Activated T-cell treated with anti-CD3 and anti-CD28 coated beads, Interleukin-2, amount 50 U/mL, for 4 hours (primary cell): ENCODE measurements at places on chromosomes 4 and X. TPM values are rescaled to one million over a fixed set of nuclear protein-coding genes. Genes with fewer than 3 reads are reported as not detected.

- DNase-seq: no peak
These were observed 547.4 kb downstream of the SPRY1 start for GRCh38 chr4:123943976-123944375.

DNA sequence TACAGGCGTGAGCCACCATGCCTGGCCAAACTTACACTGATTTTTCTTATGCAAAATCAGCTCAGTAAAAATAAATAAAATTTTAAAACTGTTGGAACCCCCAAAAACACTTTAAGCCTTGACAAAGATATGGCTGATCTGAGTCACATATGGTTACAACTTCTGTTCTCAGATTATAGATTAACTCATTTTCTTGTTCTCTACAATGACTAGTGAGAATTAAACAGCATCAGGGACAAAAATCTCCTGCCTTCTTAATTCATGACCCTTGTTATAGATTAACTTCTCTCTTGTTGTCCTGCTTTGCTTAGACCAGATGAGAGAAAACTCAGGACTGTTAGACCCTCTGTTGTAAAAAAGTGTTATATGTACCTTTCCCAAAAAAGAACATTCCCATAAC, 24.2 kb upstream of the EXOC1L start:
- no peak for DNase-seq

GRCh38 chr4:85869181-85869580, 394.2 kb downstream of the ARHGAP24 start:
- DNase-seq: no peak

- no peak for DNase-seq
These were observed 24.2 kb upstream of the PGRMC2 start for GRCh38 chr4:128311659-128312403.

PRDM8 gene
- 5.1 TPM for total RNA-seq

TMEM255A gene
- total RNA-seq: not detected
